ENCODE measurements at places on chromosomes 7 and 10. TPM values are rescaled to one million over a fixed set of nuclear protein-coding genes. Genes with fewer than 3 reads are reported as not detected.

- peak; percentile 50 for DNase-seq
These were observed 1247.8 kb downstream of the GATA3 start for GRCh38 chr10:9302140-9302746.

DNA sequence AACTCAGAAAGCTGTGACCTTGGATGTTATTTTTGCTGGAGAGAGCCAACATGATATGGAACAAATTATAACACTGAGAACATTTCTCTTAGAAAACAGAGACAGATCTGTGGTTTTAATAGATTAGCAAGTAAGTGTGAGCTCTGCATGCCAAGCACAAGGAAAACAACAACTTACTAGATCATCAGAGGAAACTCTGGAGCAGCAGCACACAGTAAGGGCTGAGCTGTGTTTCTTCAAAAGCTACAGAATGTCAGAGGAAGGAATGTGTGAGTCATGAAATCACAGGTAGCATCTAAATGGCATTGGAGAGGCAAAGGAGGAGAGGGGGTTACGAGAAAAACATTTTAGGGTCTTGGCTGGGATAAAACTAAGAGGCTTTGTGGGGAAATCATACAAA is 283.4 kb upstream of the FZD8 start:
- no peak for DNase-seq

DNA sequence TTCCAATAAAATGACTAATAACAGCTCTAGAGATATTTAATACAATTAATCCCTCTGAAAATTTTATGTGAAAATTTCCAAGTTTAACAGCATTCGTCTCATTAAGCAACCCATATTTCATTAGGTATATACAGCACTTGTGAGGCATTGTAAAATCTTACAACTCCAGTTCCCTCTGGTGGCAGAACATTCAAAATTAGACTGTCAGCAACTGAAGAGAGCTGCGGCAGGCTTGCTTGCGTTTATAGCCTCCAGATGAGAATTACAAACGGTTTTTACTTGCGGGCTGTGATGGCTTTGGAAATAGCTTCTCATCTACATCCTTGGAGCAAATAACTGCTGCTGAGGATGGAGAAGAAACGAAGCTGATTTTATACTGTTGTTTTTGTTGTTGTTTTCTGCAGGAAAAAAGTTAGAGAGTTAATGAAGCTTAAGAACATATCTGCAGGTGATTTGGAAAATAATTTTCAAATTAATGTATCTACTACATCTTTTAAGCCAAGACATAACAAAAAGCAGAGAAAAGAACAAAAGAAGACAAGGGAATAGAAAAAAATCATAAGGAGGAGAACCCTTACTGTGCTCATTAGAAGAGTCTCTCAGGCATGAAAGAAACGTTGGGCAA is 171.3 kb downstream of the MAGI2 start:
- DNase-seq: no peak

DNA sequence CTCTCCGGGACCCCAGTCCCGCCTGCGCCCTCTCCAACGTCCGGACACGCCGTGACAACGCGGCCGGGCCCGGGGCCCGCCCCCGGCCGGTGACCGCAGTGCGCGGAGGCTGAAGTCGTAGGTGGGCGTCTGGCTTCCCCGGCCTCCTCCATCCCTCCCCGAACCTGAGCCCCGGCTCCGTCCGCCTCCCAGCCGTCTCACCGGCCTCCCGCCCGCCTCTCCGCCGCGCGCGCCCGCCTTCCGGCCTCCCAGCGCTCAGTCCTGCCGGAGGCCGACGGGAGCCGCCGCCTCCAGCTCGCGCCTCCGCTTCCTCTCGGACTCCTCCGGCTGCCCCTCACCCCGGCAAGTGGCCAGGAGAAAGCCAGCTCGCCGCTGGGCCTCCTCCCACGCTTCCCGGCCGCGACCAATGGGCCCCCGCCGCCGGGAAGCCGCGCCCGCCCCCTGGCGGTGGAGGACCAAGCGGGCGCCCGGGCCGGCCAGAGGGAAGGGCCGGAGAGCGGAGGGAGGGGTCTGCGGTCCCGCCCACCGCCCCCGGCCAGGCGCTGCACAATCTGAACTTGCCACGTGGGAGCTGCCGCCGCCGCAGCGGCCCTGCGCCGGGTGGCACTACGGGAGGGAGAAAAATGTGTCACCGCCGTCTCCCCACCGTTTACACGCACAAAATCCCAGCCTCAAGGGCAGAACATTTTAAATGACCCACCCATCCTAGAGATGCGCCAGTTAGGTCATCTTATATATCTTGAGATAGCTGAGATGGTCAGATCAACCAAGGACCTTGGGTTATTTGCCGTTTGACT is at the start of gene FAM3C:
Gene FAM3C, minus strand, starts transcription at position 348 of the 797 bp plus-strand sequence. CDS start 13,339 bp downstream, outside the sequence.
- DNase-seq: no peak

DNA sequence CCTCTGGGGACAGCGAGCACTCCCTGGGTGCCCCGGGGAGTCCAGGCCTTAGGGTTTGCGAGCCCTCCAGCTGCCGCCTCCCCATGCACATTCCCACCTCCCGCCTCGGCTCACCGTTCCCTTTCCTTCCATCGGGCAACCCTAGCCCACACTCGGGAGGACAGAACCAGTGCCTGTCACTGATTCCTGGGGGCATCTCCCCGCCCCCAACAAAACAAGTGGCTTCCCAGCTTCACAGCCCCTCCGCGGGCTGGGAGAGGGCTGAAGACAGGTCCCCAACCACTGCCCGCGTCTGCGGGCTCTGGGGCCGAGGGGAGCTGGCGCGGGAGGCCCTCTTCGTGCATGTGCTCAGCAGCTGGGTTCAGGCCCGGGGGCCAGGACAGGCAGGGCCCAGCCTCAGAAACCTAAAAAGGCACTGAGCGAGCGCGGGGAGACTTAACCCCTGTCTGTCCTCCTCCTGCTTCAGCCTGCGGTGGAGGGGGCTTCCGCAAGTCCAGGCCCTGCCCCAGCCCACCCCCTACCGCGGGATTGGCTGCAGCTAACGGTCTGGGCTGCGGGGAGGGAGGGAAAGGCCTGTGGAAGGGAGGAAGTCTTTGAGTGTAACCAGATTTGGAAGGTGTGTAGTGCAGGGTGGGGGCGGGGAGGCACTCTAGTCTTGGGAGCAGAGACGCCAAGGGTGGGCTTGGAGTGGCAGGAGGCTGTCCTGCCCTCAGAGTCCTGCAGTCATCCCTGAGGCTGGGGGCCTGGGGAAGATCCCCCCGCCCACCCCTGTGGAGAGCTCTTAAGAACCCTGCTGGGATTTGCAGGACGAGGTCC is 1.2 kb downstream of the FLNC start:
- no peak for DNase-seq

DNA sequence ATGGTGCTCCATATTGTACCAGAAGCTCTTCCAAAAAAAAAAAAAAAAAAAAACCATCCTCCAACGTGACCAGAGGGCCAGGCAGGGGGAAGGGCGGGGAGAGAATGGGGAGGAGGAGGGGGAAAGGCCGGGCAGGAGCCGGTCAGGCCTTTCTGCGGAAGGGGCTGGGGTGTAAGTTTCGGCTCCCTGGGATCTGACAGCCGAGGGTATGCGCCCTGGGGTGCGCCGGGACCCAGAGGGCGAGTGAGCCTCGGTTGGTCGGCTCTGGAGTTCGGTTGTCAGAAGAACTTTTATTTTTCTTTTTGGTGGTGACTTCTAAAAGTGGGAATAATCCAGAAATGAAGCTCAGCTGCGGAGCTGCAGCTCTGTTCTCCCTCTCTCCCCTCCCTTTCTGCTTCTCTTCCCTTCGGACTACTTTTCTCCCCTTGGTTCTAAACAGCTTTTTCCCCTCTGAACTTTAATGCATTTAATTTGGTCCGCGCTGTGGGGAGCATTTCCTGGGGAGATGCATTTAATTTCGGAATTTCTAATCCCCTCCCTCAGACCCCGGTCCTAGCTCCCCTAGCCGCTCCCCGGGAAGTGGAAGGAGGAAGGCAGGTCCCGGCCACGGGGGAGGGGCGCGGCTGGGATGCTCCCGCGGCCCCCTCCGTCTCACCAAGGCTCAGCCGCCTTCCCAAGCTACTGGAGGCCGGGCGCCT is 3.9 kb upstream of the PAX2 start:
- no peak for DNase-seq

DNA sequence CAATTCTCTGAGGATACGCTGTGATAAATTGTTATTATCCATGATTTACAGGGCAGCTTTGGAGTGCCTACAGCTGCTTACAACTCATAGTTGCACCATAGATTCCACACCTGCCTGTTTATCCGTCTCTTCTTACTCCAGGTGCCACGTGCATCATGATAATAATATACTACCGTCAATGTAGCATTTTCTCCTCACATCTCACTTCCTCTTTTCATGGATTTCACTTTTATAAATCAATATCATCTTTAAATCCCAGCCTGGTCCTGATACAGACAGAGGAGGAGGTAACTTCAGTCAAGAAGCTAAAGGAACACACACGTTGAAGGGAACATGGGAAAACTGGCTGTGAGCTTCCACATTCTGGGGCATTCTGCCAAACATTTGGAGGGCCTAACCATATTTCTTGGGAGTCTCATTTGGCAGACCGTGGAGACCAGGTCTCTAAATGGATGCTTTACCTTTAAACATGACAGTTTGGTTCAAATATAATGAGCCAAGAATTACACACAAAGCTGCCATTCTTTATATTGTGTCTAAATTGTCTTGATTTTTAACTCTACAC is 2.4 kb downstream of the CH25H start:
- no peak for DNase-seq

DNA sequence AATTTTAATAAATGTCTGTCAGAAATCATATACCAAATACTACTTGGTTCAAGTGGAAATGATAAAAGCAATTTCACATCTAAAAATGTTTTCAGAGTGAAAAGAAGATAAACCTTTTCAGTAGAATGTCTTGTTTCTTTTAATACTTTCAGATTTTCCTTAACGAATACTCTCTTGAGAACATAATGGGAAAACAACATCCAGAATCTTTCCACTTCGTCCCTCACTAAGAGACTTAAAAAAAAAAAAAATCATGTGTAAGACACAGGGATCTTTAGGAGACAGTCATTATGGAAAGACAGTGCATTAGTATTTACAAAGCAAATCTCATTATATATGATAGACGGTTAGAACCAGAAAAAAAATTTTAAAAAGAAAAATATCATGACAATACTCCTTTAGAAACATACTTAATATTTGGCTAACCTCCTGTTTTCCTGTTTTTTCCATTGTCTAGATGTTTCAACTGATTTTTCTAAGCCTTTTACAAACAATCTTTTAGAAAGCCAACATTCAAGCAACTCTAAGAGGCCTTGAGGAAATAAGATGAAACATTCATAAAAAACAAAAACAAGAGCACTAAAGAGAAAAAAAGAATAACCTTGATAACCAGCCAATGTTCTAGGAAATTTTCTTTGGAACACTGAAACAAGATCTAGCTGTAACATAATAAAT is 339.9 kb upstream of the LRRN3 start:
- DNase-seq: no peak

Gene VSTM4
- total RNA-seq: 0.35 TPM

DNA sequence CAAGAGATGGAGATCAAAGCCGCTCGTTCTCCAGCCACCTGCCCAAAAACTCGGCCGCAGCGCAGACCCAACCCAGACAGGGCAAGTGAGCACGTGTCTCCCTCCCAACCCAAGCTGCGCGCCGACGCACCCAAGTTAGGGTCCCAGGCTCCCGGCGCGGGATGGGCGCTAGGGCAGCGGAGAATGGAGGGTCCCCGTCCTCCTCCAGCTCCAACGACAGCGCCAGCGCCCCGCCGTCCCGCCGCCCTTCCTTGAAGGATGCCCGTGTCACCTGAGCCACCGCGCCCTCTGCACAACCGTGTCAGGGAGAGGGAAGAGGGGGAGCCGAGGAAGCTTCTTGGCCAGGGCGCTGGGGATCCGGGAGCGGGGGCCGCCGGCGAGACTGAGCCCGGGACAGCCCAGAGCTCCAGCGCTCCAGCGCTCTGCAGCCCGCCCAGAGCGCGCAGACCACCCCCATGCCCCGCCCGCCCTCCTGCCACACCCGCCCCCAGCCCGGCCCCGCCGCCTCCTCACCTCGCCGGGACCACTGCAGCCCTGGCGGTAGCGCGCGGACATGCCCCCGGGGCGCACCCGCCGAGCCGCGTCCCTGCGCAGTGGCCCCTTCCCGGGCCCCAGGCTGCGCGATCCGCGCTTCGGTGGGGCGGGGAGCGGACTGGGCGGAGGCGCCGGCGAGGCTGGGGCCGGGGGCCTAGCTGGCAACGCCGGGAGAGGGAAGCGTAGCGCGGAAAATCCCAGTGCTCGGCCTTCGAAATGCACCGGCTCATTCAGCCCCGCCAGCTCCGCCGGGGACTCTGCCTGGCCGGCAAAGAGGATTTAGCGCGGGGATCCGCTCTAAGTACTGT is at the start of gene SLC16A12:
Gene SLC16A12, minus strand, starts transcription at position 424 of the 842 bp plus-strand sequence. CDS start 73,016 bp downstream, outside the sequence.
- no peak for DNase-seq

DNA sequence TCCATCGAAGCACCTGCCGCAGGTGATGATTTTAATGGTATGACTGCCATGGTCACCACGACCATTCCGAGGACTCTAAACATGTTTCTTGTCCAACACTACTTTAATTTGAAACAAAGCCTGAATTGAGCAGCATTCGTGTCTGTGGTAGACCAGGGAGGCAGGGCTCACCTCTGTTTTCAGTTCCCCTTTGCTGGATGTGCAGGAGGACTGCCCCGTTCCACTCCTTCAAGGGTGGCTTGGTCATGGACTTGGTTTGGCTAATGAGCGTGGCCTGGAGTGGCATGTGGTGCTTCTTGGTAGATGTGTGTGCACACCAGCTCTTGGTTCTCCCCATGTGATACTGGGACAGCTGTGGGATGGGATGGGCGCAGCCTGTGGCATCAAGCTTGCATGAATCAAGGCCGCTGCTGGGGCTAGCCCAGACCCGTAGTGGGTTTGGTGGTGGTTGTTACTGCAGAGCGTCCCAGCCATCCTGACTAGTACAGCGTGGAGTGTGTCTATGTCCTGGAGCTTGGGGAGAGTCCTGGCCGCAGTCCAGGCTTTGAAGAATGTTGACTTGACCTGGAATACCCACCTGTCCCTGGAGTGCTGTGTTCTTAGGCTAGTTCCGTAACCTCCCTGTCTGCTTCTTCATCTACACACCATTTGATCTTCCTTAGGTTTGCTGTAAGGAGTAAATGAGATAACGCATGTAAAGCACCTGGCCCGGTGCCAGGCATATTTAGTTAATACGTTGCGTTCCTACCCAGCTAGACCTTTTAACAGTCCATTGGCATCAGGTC is 34.8 kb downstream of the MGMT start:
- DNase-seq: no peak

Gene MMP21
- total RNA-seq: not detected

Gene CLCN1
- not detected for total RNA-seq

Gene FAM241B
- total RNA-seq: 1.8 TPM

DNA sequence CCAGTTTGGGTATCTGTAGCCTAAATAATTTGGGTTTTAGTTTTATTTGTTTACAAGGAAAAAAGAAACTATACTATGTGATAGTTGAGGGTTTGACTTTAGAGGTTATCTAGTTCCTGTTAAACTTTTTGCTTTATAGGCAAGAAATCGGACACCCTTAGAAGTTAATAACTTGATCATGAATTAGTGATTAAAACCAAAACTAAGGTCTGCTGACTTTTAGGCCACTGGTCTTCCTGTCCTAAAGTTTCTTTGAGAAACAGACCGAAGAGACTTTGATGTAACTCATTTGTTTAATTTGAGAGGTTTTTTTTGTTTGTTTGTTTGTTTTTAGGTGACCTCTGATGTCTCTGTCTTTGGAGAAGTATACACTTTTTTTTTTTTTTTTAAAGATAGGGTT is 59.7 kb downstream of the PHTF2 start:
- DNase-seq: no peak

Gene SERPINE1
- total RNA-seq: 5,219 TPM

- DNase-seq: no peak
These were observed 69.8 kb upstream of the GNA12 start for GRCh38 chr7:2913760-2914387.

GRCh38 chr10:128324058-128324827 is 198.0 kb upstream of the MKI67 start:
- DNase-seq: no peak

GRCh38 chr10:12597176-12597575 is 247.8 kb downstream of the CAMK1D start:
- DNase-seq: no peak

GRCh38 chr10:75662715-75663114 is 231.3 kb downstream of the LRMDA start:
- no peak for DNase-seq

Measured in glomerular endothelial cell (primary cell).